ENCODE measurements at places on chromosomes 5 and 9.
A peak's percentile ranks its signal among the peaks of the same experiment; 100 is the strongest.

DNA sequence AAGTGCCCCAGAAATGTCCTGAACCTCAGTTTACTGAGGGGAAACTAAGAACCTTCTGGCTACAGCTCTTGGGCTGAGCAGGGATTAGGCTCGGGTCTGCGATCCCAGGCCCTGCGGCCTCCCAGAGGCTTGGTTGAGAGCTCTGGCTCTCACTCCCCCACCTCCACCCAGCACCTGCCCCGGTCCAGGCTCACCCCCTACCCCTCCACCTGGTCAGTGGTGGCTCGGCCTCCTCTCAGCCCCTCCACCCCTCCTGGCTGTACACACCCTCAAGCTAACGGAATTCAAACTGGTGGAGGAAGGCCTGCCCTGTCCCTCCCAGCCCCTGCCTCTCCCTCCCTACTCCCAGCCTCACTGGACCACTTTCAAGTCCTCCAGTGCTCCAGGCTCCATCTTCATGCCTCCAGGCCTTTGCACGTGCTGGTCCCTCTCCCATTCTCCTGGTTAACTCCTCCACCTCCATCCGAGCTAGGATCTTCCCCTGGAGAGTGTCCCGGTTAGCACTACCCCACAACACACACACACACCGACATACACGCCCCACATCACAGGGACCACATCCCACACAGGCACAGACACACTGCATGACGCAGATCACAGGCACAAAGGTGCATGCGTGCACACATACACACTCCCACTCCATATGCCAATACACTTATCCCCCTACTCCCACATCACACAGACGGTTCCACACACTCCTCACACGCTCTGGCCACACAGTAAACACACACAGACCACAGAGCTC is 130.9 kb downstream of the C9orf50 start:
- DNase-seq = no peak

- DNase-seq = no peak
Observed at GRCh38 chr9:124410321-124410913, 4.8 kb downstream of the PSMB7 start.

GRCh38 chr5:25754895-25755294 is 1110.1 kb upstream of the CDH10 start:
- DNase-seq = peak; percentile 1

- no peak for DNase-seq
Observed at GRCh38 chr5:8943301-8943700, 602.6 kb downstream of the SEMA5A start.

DNA sequence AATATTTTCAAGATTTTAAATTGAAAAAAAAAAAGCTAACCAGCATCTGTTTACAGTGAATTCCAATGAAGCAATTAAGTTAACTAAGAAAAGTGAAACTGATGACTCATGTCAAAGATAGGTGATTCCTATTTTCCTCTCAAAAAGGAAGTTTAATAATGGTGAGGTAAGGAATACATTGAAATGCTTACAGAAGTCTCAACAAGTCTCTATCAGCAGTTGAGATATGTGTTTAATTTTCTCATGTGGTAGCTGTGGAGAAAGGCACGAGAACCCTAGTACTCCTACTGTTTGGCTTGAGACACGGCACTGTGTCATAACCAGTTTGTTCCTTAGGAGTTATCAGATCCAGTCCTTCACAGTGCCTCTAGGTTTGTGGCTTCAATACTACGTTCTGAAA is 114.5 kb downstream of the SLC25A46 start:
- no peak for DNase-seq

Measured in GM12865 (cell line).